ENCODE measurements at places on chromosomes 1 and 21.

DNA sequence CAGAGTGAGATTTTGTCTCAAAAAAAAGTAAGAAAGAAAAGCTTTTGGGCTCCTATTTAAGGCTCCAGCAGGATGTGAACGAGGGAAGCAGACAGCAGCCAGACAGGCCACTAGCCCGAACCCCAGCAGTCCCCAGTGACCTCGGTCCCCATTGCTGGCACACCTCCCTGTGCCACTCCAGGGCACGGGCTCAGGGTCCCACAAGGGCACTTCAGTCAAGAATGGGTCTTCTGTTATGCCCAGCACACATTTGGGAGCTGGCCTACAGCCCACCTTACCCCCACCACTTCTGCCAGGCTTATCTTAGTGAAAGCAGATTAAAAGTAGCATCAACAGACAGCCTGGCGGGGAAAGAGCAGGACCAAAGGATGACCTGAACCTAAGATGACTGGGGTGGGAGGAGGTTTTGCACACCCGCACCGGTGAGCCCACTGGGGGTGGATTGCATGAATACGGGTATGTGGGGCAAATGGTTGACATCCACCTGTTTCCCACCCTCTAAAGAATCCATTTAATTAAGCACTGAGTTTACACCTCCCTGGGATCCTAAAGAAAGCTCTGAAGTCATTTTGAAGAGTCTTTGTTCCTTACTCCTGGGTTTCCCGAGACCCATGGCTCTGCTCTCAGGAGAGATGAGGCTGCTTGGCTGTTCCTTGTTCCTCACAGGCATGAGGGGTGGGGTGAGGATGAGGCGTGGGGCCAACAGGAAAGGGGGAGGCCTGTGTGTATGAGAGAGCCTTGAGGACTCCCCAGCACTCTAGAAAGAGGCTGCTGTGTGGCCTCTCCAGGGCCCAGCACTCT is 4.7 kb downstream of the CHI3L1 start:
- no peak for DNase-seq

DNA sequence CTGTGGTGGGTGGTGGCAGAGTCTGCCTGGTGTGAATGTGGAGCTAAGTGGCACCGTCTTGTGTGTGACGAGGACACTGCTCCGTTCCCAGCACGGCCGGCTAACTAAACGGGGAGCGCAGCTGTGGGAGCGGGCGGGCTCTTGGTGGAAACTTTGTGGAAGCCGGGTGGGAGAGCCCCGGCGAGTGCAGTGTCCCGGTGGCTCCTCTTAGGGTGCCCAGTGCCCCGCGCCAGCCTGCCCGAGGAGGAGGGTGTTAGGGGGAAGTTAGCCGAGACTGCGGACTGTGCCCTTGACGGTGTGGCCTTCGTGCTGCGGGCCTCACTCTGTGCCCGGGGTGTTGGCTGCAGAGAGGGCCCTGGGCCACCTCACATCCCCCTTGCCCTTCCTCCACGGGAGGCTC is 9.9 kb downstream of the PEX10 start:
- no peak for DNase-seq

DNA sequence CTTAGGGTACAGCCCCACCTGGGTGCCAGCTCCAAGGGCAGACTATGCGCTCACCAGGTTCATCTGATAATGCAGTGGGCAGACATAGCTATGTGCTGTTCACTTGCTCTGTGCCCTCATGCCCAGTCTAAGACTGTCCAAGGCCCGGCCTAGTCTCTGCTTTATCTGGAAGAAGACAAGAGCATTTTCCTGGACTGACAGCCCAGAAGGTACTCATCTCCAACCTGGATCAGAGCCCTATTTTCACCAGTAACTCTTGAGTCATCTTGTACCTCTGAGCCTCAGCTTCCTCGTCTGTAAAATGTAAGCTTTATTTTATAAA is 28.5 kb upstream of the LRRC8C start:
- no peak for DNase-seq

- DNase-seq: peak; percentile 53
Measured at GRCh38 chr1:235739124-235739523, 89.5 kb upstream of the GNG4 start.

GRCh38 chr1:228964178-228965089 is 229.2 kb downstream of the RHOU start:
- DNase-seq: peak; percentile 91

DNA sequence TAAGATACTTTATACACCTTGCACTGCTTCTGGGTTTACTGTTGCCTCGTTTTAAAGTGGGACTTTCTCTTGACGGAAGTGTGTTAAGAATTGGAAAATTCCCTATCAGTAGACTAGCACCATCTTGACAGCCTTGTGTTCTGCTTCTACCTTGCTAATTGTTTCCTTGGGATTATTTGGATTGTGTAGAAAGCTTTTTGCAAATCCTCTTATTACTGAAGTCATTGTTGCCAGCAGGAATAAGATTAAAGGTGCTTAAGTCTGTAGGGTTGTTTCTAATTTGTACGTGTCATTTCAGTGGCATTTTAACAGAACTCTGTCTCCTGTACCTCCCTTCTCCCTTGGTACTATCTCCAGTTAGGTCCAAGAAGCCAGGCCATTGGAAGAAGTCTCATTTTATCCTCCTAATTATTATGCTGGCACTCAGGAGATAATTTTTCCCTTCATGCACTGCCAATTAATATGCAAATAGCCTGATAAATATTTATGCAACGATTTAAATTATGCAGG is 107.7 kb downstream of the POU2F1 start:
- DNase-seq: no peak

All from astrocyte (in vitro differentiated cells and primary cell).